ENCODE measurements at places on chromosomes 4 and X.

- no peak for DNase-seq
These were observed 11.8 kb upstream of the CPE start for GRCh38 chr4:165367040-165367439.

- DNase-seq = no peak
These were observed 37.8 kb downstream of the GAB3 start for GRCh38 chrX:154712781-154713740.

GRCh38 chr4:37644962-37645361 is 41.2 kb downstream of the RELL1 start:
- no peak for DNase-seq

- DNase-seq = no peak
These were observed 85.6 kb upstream of the EGFL6 start for GRCh38 chrX:13483773-13484172.

- no peak for DNase-seq
These were observed 42.2 kb upstream of the NKRF start for GRCh38 chrX:119648421-119648775.

- DNase-seq = no peak
These were observed 104.0 kb upstream of the MBNL3 start for GRCh38 chrX:132592880-132593279.

DNA sequence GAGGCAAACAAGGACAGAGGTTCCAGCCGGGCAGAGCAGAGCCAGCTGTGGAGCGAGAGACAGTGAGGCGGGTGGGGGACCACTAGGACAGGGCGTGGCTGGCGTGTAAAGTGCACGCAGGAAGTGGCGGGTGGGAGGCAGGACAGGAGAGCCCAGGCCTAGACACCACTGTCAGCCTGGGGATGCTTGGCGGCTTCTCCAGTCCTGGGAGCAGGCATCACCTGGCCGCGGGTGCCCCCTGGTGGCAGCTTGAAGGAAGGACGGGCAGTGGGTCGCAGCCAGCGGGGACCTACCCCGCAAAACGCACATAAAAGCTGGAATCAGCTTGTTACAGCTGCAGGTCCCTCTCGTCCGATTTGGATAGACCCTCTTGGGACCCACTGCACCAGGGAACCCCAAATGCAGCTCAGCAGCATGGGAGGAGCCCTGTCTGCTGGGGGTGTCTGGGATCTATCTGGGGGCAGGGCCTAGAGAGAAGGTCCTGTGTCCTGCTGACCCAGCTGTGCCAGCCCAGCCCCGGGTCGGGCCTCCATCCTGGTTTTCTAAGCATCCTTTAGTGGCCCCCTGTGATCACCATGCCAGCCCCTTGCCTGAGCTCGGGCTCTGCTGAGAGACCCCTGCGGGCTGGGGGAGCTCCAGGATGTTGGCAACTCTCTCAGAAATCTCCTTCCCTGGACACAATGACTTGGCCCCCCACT is 57.7 kb downstream of the WFS1 start:
- DNase-seq = peak; percentile 92

DNA sequence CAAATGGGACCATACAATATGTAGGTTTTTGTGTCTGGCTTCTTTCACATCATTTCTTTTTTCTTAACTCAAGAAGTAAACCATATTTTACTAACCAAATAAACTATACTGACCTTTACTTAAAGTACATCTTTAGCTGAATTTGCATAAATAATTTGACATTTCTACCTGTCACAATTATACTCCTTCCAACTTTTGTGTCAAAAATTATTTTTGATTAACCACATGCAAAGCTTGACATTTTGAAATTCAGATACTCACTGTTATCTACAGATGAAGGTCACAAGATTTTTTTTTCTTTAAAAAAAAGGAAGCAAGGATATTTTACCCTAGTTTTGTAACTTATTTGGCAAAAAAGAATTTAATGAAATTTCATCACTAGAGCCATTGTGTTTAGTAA is 12.0 kb upstream of the RAB9A start:
- no peak for DNase-seq

- DNase-seq = no peak
These were observed 16.7 kb downstream of the ATP5ME start for GRCh38 chr4:657338-657833.

GRCh38 chr4:184329659-184330400 is 112.2 kb upstream of the ENPP6 start:
- DNase-seq = no peak

DNA sequence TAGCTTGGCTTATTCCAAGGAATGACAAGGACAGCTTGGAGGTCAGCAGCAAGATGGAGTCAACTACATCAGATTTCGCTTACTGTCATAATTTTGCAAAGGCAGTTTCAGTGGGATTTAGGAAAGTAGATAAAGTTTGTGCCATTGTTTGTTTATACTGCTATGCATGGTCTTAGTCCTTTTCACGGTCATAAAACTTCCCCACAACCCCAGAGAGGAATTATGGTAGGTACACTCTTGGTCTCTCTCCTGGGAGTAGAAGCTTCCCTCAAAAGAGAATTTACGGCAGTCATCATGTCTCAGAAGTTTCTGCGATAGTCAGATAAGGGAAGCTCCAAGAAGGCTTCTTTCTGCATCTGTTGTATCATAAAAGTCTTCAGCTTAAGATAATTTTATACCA is 27.9 kb upstream of the HERC6 start:
- no peak for DNase-seq

- DNase-seq = no peak
These were observed 79.0 kb downstream of the CPE start for GRCh38 chr4:165457793-165458192.

- peak; percentile 56 for DNase-seq
These were observed 213.4 kb upstream of the LNX1 start for GRCh38 chr4:53804719-53805118.

GRCh38 chrX:108945883-108946523 is 209.6 kb upstream of the IRS4 start:
- no peak for DNase-seq

DNA sequence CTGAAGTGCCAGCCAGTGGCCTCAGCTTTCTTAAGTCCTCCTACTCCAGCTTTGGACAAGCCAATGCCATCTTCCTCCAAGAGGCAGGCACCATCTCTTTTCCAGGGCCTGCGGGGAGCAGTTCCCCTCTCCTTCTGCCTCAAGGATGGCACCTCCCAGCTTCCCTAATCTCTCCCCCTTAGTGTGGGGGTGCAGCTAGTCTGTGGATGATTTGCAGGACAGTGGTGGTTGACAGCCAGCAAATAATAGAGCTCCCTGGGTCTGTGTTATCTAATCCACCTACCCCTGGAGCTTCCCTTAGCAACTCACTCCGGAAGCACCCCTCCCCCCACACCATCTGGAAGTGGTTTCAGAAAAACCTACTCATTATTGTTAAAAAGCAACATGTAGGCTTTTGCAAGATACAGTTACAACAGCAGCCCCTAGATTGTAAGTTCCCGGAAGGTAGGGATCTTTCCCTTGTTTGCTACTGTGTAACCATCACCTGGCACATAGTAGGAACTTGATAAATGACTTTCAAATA is 247.1 kb downstream of the BCOR start:
- DNase-seq = no peak

GRCh38 chr4:60962286-60962685 is 237.8 kb upstream of the ADGRL3 start:
- DNase-seq = no peak

DNA sequence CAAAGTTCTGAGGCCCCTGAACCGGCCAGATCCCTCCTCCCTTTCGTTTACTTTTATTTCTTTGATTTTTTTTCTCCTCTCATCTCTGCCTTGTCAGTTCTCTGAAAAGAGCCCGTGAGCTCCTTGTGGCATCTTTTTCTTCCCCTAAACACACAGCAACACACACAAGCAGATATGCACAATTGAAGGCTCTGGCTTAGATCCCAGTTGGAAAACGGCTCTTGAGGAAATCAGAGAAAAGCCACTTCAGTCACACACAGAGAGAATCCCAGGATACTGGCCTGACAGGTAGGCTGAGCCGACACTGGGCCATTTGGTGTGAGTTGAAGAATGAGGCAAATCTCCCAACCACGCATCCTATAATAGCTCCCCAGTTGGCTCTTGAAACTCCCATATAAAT is 12.9 kb downstream of the DIPK2B start:
- DNase-seq = no peak

- DNase-seq = no peak
These were observed 11.9 kb upstream of the SLC9A7 start for GRCh38 chrX:46770817-46771163.

- DNase-seq = no peak
These were observed at the start of gene SORBS2 for GRCh38 chr4:185811509-185812364. Gene SORBS2, minus strand, starts transcription at chr4:185812194. Its CDS starts 121,623 bp downstream, at chr4:185690571.

DNA sequence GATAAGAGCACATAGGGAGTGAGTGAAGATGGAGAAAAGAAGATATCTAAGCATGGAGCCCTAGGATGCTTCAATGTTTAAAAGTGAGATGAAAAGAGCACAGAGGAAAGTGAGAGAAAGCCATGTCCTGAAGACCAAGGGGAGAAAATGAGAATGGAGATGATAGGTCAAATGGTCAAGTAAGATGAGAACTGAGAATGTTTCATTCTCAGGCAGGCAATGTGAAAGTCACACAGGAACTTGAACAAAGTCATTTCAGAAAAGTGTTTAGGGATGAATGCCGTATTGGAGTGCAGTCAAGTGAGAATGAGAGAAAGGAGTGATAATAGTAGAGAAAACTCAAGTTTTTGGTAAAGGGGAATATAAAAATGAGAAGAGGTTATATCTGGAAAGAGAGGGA is 148.7 kb upstream of the PTCHD1 start:
- DNase-seq = no peak

DNA sequence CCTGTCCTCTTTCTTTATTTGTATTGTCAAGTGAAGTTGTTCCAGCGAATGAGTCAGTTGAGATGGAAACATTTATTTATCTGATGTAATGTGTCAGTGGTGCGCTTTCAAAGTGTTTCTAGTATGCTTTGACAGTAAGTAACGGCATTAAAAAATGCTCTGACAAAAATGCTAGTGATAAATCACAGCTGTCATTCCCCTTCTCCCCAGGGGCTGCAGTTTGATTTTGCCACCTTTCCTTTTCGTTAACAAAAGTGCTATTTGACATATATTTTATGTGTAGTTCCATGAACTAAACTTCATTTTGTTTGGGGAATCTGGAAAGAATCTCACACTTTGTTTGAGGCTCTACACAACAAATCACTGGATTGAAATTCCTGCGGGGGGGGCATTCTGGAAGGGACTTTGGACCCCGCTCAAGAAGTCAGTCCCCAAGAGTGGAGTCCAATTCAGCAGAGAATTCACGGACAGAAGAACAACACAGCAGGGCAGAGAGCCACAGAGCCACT is 7.6 kb upstream of the TBC1D19 start:
- DNase-seq = no peak

GRCh38 chr4:141909541-141909940 is 273.2 kb downstream of the IL15 start:
- no peak for DNase-seq

GRCh38 chr4:184255871-184256642 is 38.4 kb upstream of the ENPP6 start:
- DNase-seq = no peak

DNA sequence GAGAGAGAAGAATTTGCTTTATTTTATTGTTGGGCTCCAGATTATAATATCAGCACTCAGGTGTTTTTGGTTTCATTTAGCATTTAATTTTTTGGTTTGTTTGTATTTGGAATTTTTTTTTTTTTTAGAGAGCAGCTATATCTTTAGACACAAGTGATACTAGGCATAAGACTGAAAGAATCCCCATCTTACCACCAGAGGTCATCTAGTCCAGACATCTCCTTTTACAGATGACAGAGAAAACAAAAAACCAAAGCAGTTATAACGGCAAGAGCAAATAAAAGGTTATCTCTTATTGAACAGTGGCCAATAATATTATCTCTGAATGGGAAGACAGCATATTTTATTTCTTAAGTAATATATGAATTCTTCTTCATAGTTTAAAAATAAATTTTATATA is 22.8 kb downstream of the USP38 start:
- DNase-seq = no peak

- DNase-seq = no peak
These were observed 194.0 kb upstream of the MAB21L2 start for GRCh38 chr4:150387981-150388380.

GRCh38 chrX:105999294-105999693 is 39.2 kb downstream of the SERPINA7 start:
- no peak for DNase-seq

GRCh38 chr4:4995908-4996265 is 23.4 kb downstream of the CYTL1 start:
- no peak for DNase-seq

DNA sequence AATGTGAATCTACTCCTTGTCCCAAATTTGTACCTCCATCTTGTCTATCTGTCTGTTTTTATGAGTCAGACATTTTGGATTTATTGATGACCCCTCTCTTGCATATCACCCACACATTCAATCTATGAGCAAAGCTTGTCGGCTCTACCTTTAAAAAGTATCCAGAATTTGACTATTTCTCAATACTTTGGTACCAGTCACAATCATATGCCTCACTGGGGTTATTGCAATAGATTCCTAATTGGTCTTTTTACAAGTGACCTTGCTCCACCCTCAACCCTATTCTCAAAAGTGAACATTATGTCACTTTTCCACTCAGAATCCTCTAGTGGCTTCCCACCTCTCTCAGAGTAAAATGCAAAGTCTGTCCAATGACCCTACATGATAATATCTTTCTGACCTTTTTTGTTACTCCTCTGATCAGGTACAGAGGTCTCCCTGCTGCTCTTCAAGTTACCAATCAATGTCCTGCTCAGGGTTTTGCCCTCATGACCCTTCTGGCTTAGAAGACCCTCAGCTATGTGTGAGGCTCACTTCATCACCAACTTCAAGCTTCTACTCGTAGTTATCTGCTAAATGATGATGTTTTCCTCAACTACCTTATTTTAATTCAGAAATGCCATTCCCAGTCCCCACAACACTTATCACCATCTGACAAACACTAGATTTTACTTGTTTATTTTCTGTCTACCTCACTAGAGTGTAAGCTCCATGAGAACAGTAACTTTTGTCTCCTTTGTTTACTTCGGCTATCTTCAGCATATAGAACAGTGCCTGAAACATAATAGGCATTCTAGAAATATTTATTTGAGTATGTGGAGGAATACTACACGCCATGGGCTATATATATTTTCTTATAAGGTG is 22.4 kb downstream of the AFP start:
- DNase-seq = no peak

DNA sequence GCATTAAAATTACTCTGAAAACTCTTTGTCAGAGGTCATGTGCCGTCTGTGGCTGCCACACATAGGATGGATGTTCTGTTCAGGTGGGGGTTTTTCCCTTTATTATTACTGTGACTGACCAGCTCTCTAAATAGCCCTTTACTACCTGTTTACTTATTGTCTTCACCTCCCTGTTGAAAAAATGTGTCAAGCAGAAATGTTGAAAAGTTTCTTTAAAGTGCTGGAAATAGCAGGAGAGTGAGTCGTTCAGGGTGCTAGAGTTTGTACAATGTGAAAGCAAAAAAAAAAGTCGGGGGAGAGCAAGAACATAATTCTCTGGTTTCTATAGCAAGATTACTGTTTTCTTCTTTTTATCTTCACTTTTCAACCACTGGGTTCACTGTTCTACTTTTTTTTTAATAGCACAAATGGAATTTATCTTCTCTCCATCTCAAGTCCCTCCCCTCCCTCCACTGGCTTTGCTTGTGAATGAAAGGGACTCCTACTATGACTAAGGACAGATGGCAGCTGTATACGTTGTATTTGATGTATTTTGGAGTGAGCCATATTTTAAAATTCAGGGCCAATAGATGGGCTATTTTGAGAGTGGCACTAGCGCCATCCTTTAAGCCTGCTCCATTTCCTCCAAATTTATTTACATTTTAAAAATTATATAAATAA is 33.3 kb downstream of the ARX start:
- no peak for DNase-seq

GRCh38 chrX:20071511-20072079 is 45.1 kb downstream of the MAP7D2 start:
- DNase-seq = no peak
